ENCODE measurements at places on chromosomes 7 and 10. TPM values are rescaled to one million over a fixed set of nuclear protein-coding genes. Genes with fewer than 3 reads are reported as not detected.
A peak's percentile ranks its signal among the peaks of the same experiment; 100 is the strongest.

ZFAND4 gene
- 18.7 TPM for total RNA-seq

NME8 gene
- 0.57 TPM for total RNA-seq

CALY gene
- 2.5 TPM for total RNA-seq

TFPI2 gene
- total RNA-seq, result 3.2 TPM

- H3K4me3 ChIP-seq, result no peak overlapping the region
- H3K27ac ChIP-seq, result no peak overlapping the region
- peaks cover 14% of the 10 kb centered on the region for H3K27me3 ChIP-seq
- no peaks in the 10 kb centered on the region for H3K4me1 ChIP-seq
- H3K36me3 ChIP-seq, result no peaks in the 10 kb centered on the region
- DNase-seq, result no peak
Observed at GRCh38 chr10:96606216-96606615, 19.4 kb upstream of the TM9SF3 start.

DNA sequence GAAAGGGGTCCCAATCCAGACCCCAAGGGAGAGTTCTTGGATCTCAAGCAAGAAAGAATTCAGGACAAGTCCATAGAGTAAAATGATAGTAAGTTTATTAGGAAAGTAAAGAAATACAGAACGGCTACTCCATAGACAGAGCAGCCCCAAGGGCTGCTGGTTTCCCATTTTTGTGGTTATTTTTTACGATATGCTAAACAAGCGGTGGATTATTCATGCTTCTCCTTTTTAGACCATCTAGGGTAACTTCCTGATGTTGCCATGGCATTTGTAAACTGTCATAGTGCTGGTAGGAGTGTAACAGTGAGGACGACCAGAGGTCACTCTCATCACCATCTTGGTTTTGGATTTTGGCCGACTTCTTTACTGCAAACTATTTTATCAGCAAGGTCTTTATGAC, 1033.4 kb downstream of the SORCS3 start:
- H3K4me3 ChIP-seq, result no peak overlapping the region
- H3K4me1 ChIP-seq, result no peaks in the 10 kb centered on the region
- H3K27me3 ChIP-seq, result no peaks in the 10 kb centered on the region
- H3K36me3 ChIP-seq, result no peaks in the 10 kb centered on the region
- no peak overlapping the region for H3K27ac ChIP-seq

GRCh38 chr10:2963889-2964631, 103.3 kb upstream of the PFKP start:
- no peaks in the 10 kb centered on the region for H3K36me3 ChIP-seq
- H3K27me3 ChIP-seq, result peaks cover 26% of the 10 kb centered on the region
- no peak overlapping the region for H3K4me3 ChIP-seq
- no peak for DNase-seq

DNA sequence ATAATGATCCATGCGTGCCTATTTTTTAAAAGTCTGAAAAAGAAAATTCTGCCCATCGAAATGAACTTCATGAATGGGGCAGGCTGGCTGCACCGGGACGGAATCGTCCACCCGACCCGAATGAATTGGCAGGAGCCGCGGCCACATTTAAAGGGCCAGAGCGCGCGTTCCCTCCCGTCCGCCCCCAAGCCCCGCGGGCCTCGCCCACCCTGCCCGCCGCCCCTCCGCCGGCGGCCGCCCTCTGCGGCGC, 319 bp upstream of the GATA3 start:
- peak overlapping the region; percentile 57 for H3K4me3 ChIP-seq
- H3K36me3 ChIP-seq, result no peaks in the 10 kb centered on the region
- H3K27me3 ChIP-seq, result peaks cover 77% of the 10 kb centered on the region
- H3K4me1 ChIP-seq, result peaks cover 55% of the 10 kb centered on the region
- no peak for DNase-seq

DNA sequence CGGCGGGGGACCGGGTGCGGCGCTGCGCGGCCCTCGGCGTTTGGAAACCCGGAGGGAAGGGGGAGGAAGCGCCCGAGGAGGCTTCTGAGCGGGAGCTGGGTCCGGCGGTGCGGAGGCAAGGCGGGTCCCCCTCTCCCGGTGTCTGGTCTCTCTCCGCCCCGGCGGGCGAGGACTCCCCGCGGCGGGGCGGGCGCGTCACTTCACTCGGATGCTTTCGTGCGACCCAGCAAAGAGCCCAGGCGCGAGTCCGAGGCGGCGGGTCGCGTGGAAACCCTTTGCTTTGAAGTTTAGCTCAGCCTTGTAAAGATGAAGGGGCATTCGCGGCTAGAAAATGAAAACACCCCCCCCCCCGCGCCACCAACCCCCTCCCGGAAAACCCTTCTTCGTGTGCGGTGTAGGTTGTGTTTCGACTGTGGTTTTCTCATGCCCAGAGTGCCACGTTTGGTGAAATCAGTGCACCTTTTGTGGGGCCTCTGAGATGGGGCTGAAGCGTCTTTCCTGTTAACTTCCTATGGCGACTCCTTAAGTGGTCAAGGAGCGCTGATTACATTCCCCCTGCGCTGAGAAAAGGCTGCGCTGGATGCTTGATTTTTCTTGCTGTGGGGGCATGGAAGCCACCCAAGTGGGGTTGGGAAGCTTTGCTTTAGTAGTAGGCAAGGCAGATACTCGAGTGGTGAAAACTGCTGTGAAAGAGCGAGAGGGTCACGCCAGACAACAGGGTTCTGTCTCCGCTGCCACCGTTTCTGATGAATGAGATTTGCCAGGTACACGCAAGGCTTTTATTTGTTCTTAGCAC, 876 bp downstream of the GNAI1 start:
- no peaks in the 10 kb centered on the region for H3K27me3 ChIP-seq
- H3K4me3 ChIP-seq, result peak overlapping the region; percentile 98
- H3K27ac ChIP-seq, result peak overlapping the region; percentile 96
- H3K36me3 ChIP-seq, result no peaks in the 10 kb centered on the region

GRCh38 chr10:30503700-30504266, 69.8 kb downstream of the MAP3K8 start:
- H3K27ac ChIP-seq, result no peak overlapping the region
- no peak for DNase-seq
- no peak overlapping the region for H3K4me3 ChIP-seq
- H3K36me3 ChIP-seq, result no peaks in the 10 kb centered on the region
- peaks cover 10% of the 10 kb centered on the region for H3K4me1 ChIP-seq
- no peaks in the 10 kb centered on the region for H3K27me3 ChIP-seq

- no peak overlapping the region for H3K4me3 ChIP-seq
- H3K36me3 ChIP-seq, result no peaks in the 10 kb centered on the region
- H3K27me3 ChIP-seq, result no peaks in the 10 kb centered on the region
- no peak for DNase-seq
Observed at GRCh38 chr10:128013626-128014025, 106.7 kb downstream of the PTPRE start.

GRCh38 chr7:159201722-159202330, 57.2 kb upstream of the VIPR2 start:
- H3K27ac ChIP-seq, result no peak overlapping the region
- no peak overlapping the region for H3K4me3 ChIP-seq
- H3K36me3 ChIP-seq, result no peaks in the 10 kb centered on the region
- DNase-seq, result peak; percentile 86

- no peaks in the 10 kb centered on the region for H3K36me3 ChIP-seq
- H3K4me1 ChIP-seq, result peaks cover 14% of the 10 kb centered on the region
- no peak for DNase-seq
- H3K27ac ChIP-seq, result no peak overlapping the region
- no peak overlapping the region for H3K4me3 ChIP-seq
Observed at GRCh38 chr7:138004936-138005335, 3.0 kb upstream of the CREB3L2 start.

DNA sequence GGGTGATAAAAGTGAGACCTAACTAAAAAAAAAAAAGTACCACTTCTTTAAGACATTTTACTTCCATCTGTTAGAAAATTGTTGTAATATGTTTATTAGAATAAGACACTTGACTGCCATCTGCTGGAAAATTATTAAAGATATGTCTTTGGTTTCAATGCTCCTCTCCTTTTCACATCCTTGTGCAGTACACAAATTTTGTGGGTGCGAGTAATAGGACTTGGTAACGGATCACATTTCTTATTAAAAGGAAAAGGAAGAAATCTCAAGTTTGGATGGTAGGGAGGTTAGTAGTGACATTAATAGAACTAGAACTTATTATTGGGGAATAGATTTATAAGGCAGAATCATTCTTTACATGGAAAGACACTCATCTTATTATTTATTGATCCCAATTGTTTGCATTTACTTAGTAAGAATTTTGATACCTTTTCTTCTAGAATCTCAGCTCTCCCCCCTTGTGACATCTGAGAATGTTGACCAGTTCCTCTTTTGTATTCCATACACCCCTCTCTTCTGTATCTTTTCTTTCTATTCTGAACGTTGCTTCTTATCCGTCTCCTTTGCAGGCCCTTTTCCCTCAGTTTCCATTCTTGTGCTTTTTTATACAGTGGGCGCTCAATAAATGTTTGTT, 43.0 kb upstream of the RPA3 start:
- peaks cover 15% of the 10 kb centered on the region for H3K4me1 ChIP-seq
- peak overlapping the region; percentile 41 for H3K4me3 ChIP-seq
- DNase-seq, result no peak
- H3K27ac ChIP-seq, result peak overlapping the region; percentile 65

DNA sequence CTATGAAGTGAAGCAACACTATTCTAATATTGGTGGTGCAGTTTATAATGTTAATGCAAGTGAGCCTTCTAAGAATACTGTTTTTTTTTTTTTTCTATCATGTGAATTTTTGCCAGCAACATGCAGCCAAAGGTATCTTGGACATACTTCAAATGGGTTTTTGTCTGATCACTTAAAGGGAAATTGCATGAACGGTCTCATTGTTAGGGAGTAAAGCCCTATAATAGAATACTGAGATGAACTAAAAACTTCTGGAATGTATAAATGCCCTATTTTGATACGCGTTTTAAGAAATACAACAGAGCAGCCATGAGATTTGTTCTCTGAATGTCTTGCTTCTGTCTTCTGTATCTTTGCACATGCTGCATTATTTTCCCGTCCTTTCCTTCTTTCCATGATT, 10.5 kb upstream of the MDFIC start:
- no peaks in the 10 kb centered on the region for H3K4me1 ChIP-seq
- H3K27me3 ChIP-seq, result no peaks in the 10 kb centered on the region
- H3K36me3 ChIP-seq, result no peaks in the 10 kb centered on the region
- DNase-seq, result no peak
- no peak overlapping the region for H3K4me3 ChIP-seq

GRCh38 chr10:100338434-100339036, 8.5 kb upstream of the SCD start:
- H3K4me1 ChIP-seq, result no peaks in the 10 kb centered on the region
- no peak overlapping the region for H3K27ac ChIP-seq
- no peaks in the 10 kb centered on the region for H3K27me3 ChIP-seq
- DNase-seq, result no peak
- H3K36me3 ChIP-seq, result no peaks in the 10 kb centered on the region
- H3K4me3 ChIP-seq, result no peak overlapping the region
